Small intestine (tissue), 16 donors: ENCODE measurements at places on chromosomes 3 and 15.
A peak's percentile ranks its signal among the peaks of the same experiment; 100 is the strongest.

DNA sequence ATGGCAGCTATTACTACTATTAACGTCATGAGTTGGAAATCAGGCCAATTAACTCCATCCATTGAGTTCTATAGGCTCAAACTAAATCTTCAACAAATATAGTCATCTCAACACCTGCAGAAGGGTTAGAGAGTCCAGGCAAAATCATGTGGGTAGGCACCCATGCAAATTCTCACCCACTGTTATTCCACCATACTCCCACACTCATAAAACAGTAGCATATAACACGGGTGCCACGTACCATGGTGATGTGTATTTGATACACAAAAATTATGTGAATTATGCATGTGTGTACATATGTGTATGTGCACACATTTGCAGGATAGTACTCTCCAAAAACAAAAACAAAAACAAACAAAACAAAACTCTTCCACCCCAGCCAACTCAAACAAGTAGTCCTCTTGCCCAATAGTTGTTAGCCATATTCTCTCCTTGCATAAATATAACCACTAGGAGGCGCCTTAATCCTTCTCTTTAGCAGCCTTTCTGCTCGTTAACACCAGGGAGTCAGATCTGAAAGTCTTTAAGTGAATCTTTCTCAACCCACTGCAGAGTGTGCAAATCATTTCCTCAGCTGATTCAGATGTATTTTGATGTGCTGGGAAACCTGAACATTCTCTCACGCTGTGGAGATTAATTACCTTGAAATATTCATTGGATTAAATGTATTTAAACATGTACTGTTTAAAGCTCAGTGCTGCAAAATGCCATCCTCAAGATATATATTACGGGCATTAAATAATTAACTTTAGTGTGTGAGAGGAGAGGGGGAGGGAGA, 38.0 kb upstream of the COPB2 start:
- peak; percentile 84 for DNase-seq

- no peak for DNase-seq
These were observed 39.9 kb downstream of the OIP5 start for GRCh38 chr15:41292521-41292920.

- no peak for DNase-seq
These were observed 177.7 kb downstream of the ZNF385D start for GRCh38 chr3:21573291-21573690.

- DNase-seq, result peak; percentile 82
These were observed 119.6 kb downstream of the ASB7 start for GRCh38 chr15:100721758-100722550.

DNA sequence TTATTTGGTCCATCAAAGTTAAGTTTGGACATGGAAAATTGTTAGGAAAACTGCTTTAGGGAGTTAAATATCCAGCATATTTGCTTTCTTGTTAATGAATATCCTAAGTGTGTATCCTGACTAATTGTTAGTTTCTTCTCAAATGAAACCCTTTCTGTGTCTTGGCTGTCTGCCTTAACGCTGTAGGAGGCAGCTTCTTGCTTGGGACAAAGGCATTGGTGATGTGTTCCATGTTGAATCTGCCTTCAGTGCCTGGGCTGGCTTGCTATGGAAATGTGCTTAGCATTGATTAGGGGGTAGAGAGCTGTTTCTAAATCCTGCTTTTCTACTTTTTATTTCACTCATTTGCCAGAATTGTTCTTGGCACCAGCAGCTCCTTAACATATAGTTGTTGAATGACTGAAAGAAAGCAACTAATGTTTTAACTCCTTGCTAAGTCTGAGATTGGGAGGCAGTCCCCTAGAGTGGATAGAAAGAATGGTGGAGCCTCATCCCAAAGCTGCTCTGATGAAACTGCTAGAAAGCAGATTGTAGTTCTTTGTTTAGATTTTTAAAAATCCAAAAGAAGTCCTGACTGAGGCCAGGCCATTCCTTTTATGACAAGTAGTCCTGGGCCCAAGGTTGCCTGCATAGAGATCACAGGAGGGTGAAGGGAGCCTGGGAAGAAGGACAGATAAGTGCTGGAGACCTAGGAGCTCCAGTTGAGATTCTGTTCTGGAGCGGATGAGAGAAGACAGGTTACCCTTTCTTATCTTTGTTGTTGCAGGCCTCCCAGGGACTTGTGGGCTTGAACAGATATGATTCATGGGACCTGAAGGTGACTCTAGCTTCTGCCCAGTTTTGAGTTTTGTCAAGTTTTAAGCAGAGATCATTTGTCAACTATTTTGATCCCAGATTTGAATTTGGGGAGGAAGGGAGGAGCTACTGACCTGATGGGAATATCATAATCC, 39.3 kb downstream of the OXNAD1 start:
- no peak for DNase-seq
